Progenitor cell of endocrine pancreas (in vitro differentiated cells): ENCODE measurements at places on chromosomes 1 and 21.

DNA sequence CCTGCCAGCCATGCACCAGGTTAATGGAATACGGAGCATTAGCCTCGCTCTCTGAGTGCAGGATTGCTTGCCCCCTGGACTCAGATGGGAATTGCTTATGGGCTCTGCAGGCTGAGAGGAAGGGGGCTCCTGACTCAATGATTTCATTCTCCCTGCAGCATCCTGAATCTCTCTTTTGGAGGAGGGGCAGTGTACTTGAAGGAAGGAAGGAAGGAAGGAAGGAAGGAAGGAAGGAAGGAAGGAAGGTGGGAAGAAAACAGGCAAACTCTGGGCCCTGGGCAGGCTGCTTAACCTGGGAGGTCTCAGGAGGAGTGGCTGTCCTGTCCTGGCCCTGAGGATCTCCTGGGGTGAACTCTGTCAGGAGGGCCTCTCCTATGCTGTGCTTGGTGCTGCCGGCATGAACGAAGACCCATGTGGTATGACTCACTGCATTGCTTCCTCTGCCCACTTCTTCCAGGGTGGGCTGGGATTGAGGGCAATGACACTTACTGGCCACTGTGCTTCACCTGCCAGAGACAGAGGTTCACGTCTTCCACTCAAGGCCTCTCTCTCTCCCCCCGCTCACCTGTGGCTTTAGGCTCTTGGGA is 257.1 kb upstream of the CSF3R start:
- no peak for DNase-seq

- no peak for DNase-seq
Measured at GRCh38 chr21:38609580-38609979, 111.3 kb upstream of the ERG start.

GRCh38 chr1:189351960-189352359 is 1125.7 kb downstream of the BRINP3 start:
- DNase-seq = no peak

GRCh38 chr1:41776891-41777441 is 141.8 kb downstream of the HIVEP3 start:
- DNase-seq = no peak

DNA sequence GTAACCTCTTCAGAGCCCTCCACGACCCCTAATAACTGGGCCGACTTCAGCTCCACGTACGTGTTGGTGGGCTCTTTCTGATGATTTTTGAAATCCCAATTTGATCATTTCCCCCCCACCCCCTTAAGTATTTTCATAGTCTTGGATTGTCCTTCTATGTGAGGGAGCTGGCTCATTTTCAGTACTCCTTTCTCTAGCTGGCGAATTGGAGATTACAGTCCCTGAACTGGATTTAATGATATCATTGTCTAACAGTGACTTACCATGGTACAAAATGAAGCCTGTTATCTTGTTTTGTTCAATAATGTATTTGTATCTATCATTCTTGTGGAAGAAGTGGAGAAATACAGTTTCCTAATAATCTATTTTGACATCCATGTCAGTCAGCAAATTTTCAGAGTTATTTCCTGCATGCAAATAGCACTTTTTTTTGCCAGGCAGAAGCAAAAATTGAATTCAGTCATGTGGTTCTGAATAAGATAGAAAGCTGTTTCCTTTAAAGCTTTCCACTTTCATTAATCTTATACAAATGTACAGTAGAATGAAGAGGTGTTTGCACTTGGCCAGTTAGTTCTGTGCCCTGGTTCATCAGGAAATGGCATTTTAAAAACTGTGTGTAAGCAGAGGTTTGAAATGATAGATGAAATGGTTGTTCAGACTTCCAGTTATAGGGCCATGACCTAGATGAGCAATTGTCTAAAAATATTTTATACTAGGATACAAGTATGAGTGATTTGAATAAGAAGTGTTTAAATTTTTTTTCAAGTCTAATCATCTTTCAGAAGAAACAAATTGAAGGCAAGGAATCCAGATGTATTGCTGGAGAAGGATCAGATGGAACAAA is 104.2 kb downstream of the ATP5PO start:
- DNase-seq = no peak

DNA sequence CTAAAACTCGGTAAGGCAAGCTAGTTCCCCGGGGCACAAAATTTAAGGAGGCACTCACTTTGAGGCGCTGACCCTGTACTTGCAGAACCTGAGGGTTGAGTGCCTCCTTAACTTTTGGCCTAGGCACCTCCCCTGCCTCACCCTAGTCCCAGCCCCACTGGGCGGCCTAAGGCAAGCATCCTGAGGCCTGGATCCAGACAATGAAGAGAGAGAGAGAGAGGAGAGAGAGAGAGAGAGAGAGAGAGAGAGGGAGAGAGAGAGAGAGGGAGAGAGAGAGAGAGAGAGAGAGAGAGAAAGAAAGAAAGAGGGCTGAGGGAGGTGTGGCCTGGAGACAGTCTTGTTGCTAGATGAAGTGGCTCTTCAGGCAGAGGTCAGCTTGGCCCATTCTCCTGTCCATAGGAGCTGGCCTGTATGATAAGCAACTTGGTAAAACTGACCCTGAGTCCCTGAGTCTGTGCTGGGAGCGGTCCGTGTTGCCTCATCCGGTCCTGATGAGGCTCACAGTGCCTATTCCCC is 7.4 kb upstream of the LRRN2 start:
- no peak for DNase-seq
